DMS53 (cell line): ENCODE measurements at places on chromosomes 2 and 18.

DNA sequence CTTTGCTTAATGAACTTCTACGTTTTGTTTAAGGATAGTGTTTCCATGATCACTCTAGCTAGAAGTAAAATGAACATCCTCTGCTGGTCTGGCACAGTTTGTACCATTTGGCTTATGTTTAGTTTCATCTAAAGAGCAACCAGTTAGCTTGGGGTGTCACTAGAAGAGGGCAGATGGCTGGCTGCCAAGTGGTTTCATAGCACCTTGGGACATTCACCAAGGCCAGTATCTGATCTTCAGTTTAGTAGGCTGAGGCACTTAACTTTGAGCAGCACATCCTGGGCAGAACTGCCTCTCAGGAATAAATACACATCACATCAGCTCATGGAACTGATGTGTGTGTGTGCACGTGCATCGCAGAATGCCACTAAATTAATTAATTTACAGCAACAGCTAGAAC, 68.4 kb downstream of the NXPH2 start:
- DNase-seq: no peak

- DNase-seq: peak; percentile 79
Measured at GRCh38 chr2:169362118-169362893, at the start of gene LRP2. Gene LRP2 (minus strand): TSS chr2:169362534. CDS start chr2:169362399, 135 bp downstream.

- peak; percentile 94 for DNase-seq
Measured at GRCh38 chr18:58091099-58091611, 47.1 kb downstream of the NEDD4L start.

DNA sequence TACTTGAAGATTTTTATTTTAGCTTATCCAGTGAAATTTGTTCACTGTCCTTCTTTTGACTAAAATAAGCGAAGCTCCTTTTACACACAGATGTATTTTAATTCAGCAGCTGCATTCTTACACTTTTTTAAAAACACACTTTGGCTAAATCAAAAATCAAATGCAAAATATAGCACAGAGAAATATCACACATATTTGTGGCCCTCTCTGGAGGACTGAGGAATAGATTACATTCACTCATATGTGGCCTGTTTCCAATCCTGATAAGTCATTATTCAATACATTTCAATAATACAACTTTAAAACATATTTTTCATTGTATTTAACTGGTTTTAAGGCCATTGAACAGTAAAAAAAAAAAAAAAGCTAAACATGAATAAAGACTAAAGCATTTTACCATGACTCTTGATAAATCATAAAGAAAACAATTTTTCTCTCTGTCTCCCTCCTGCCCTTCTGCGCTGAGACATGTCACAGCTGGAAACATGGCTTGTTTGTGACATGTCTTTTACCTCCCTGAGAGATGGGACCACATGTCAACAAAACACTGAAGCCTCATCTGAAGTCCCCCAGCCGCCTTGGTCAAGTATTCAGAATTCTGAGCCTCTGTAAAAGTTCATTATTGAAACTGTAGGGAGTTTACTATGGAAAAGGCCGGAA, 221.0 kb downstream of the ZNF407 start:
- no peak for DNase-seq

DNA sequence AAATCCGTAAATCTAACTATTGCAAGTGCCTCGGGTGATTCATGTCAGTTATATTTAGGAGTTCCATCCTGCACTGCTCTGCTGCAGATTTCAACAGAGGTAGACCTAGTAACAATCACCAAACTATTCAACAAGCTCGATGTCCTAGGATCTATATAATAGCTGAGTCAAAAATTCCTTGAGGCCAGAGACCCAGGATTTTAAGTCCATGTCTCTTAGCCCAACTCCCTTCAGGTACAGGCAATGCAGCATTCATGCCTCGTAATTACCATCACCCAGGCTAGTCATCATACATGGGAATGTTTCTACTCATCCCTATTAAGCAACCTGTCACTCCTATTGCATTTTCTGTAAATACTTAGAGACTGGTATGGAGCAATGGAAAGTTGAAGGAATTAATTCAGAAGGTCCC, 729 bp downstream of the TM4SF20 start:
- DNase-seq: no peak

DNA sequence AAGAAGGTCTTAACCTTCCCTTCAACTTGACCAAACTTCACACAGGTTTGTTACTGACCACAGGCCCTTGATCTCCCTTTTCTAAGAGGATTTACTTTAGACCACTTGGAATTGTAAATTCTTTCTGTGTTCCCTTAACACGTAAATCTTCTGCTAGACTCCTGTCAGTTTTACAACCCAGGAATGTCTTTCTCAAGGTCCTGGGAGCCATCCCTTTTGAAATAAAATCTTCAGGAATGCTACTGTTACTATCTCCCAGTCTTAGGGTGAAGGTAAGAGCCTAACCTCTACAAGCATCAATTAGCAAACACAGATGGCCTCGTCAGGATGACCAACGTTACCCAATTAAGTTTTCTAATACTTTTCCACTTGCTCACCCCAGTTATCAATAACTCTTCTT, 182.7 kb downstream of the NRXN1 start:
- no peak for DNase-seq

- DNase-seq: no peak
Measured at GRCh38 chr2:223868005-223868404, 30.6 kb upstream of the AP1S3 start.
